ENCODE measurements at places on chromosomes 3 and 15.

DNA sequence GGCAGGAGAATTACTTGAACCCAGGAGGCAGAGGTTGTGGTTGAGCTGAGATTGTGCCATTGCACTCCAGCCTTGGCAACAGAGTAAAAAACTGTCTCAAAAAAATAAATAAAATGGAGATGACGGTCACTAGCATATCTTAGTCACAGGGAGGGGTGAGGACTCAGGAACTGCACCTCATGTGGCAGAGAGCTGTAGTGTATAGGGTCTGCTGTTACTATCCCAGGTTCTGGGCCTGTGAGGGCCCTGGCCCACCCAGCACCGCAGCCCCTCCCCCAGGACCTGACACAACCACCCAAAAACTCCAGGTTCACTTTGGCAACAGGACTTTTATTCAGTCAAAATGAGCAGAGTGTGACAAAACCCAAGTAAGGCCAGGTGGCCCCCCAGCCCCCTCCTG, 22.3 kb downstream of the RNU5B-1 start:
- DNase-seq = no peak

GRCh38 chr3:123909785-123910184, 25.7 kb upstream of the MYLK start:
- no peak for DNase-seq

- DNase-seq = no peak
Observed at GRCh38 chr3:114506591-114507300, 212.9 kb downstream of the TIGIT start.

GRCh38 chr3:132145833-132146232, 111.0 kb upstream of the CPNE4 start:
- no peak for DNase-seq
